D721Med (cell line): ENCODE measurements at places on chromosomes 3 and 15.

DNA sequence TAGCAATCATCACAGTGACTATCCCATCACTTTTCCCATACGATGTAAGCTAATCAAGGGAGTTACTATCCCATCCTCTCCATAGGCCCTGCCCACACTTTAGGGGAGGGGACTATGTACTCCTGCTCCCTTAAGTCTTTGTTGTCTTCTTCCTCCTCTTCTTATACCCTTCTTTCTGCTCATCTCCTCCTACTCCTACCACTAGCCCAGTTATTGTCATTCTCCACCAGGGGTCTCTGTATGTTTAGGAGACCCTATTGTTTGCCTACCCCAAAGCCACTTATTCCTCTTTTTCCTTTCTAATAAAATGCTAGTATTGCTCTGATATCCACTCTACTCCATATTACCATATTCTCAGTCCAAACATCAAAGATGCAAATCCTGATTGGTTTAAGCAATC lies 27.8 kb downstream of the STAC start:
- DNase-seq: no peak

GRCh38 chr3:34856081-34856947 lies 783.0 kb upstream of the ARPP21 start:
- no peak for DNase-seq

GRCh38 chr3:13072239-13072599 lies 1.0 kb downstream of the IQSEC1 start:
- no peak for DNase-seq

DNA sequence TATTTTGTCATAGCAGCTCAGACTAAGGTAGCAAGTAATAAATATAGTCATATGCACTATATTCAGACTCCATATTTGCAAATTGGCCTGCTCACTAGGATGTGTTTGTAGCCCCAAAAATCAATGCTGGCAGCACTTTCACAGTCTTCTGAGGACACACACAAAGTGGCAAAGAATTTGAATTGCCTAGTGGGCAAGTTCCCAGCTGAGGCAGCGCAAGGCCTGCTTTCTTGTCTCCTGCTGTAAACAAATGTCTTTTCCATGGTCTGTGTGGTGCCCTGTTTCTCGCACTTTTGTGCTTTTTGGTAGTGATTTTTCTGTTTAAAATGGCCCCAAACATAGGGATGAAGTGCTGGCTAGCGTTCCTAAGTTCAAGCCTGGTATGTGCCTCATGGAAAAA lies 416.0 kb downstream of the OCA2 start:
- no peak for DNase-seq

- no peak for DNase-seq
Observed at GRCh38 chr3:107752202-107752990, 229.6 kb downstream of the BBX start.

GRCh38 chr3:194003114-194004057 lies 132.6 kb upstream of the HES1 start:
- DNase-seq: peak; percentile 76

DNA sequence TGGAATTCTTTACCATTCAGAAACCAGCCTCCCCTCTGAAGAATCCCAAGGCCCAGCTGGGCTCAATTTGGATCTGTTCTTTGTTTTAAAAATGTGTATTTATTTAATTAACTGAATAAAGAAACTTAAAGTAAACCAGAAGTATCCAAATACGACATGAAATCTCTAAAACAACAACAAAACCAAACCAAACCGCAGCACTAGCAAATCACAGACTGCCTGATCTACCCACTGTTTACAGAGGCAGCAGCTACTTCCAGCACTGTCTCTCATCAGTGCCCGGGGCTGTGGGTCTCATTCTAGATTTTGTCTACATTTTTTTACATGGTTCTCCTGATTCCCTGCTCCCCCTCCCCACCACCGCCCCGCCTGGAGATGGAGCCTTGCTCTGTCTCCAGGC lies 2.3 kb downstream of the FLNB start:
- DNase-seq: no peak

DNA sequence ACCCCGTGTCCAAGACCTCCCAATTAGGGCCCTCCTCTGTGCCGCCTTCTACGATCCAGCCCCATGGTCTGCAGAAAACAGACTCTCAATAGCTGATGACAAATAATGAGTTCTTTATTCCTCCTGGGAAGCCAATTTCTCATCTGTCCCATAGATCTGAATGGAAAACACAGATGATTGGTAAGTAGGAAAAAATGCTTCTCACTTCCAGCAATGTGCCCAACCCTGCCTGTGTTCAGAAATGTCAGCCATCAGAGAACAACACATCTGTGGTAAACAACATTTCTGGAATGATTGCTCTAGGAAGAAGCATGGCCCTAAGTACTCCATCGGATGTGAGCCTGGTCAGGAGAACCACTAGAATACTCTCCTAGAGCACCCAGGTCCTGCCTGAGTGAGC lies 240.5 kb upstream of the HES1 start:
- no peak for DNase-seq

GRCh38 chr3:185931777-185932612 lies 5.8 kb downstream of the TRA2B start:
- DNase-seq: no peak

DNA sequence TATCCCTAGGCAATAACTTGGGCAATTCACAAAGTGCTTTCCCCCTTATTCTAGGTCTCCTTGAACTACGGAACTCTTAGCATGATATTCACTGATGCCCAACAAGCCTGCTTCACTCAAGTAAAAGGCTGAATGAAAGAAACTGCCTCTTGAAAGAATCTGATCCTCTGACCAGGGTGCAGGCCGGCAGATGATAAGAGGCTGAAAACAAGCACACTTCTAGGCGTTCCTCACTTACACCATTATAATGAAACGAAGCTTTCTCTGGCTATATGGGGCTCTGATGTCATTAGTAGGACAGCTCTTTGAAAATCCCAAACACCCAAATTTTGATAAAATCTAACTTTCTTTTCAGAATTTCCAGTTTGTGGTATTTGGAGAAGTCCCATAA lies 28.4 kb downstream of the MAGI1 start:
- no peak for DNase-seq

DNA sequence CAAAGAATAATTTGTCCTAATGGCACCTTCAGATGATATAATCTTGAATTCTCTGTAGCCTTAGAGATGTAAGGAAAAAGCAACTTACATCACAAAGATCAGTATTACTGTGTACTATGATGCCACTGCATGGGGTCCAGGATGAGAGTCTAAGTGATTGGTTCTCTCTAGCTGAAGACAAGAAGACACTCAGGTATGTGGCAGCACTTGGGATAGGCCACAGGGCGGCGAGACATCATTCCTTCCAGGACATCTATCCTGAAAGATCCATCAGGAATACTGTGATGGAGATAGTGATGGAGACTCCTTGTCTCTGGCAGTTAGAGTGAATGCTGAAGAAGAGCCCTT lies 2.5 kb downstream of the CD200 start:
- no peak for DNase-seq

DNA sequence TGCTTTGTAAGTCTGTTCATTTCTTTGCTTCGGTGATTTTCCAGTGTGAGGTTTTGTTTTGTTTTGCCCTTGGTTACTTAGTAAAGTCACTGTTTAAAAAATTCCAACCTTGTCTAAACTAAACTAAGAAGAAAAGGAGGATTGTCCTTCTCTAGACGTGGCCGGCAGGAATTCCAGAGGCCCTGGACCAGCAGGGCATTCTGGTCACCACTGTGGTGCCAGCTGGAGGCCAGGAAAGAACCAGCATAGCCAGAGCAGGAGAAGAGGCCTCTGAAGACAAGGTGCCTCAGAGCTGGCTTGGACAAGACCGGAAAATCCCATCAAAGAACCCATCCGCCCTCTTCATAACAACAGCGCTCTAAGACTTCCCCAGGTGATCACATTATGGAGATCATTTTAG lies 8.2 kb downstream of the PLOD2 start:
- no peak for DNase-seq

- DNase-seq: no peak
Observed at GRCh38 chr3:102233881-102234280, 200.9 kb upstream of the ZPLD1 start.

GRCh38 chr15:81555346-81555745 lies 181.3 kb upstream of the TMC3 start:
- DNase-seq: no peak

DNA sequence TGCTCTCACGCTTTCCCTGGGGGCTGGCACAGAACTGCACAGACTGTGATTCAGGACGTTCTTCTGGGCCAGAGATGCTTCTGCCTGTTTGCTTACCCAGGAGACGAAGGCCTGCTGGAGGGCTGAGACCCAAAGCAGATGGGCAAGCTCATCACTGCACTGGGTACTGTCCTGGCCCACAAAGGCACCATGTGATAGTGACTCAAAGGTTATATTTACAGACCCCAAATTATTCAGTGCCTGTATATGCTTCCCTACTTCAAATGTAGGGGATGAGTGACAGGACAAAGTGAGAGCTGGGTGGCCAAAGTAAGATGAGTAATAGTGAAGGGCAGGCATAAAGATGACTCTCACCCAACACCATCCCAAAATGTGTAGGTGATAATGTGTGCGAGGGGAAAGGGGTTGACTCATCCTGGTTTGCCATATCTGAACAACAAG lies 127.4 kb downstream of the WDR76 start:
- no peak for DNase-seq

- no peak for DNase-seq
Observed at GRCh38 chr3:9793161-9793781, 389 bp downstream of the ARPC4 start.

DNA sequence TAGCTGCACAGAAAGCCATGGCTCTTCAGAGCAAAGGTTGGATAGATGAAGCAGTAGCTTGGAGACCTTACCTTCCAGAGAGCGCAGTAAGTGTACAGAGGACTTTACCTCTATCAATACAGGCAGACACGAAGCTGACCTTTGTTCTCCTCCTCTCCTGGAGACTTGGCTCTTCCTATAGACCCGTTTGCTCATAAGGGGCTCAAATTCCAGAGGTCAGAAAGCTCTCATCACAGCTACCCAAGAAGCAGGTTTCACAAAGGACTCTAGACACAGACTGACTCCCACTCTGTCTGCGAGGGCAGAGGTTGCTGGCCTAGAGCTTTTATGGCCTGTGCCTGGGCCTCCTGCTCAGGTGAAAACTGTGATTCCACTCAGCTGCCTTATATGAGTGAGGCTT lies 35.4 kb upstream of the TOPAZ1 start:
- DNase-seq: no peak

- DNase-seq: no peak
Observed at GRCh38 chr3:123423806-123424205, 25.1 kb downstream of the ADCY5 start.

- DNase-seq: no peak
Observed at GRCh38 chr15:36400936-36401585, 178.4 kb upstream of the CDIN1 start.

- DNase-seq: no peak
Observed at GRCh38 chr3:97430601-97431000, 334.0 kb upstream of the ARL6 start.

- DNase-seq: no peak
Observed at GRCh38 chr15:89072277-89072869, 15.9 kb upstream of the ABHD2 start.

- DNase-seq: no peak
Observed at GRCh38 chr3:87179642-87180041, 47.5 kb upstream of the CHMP2B start.

- DNase-seq: no peak
Observed at GRCh38 chr15:27677951-27678350, 421.2 kb downstream of the OCA2 start.

DNA sequence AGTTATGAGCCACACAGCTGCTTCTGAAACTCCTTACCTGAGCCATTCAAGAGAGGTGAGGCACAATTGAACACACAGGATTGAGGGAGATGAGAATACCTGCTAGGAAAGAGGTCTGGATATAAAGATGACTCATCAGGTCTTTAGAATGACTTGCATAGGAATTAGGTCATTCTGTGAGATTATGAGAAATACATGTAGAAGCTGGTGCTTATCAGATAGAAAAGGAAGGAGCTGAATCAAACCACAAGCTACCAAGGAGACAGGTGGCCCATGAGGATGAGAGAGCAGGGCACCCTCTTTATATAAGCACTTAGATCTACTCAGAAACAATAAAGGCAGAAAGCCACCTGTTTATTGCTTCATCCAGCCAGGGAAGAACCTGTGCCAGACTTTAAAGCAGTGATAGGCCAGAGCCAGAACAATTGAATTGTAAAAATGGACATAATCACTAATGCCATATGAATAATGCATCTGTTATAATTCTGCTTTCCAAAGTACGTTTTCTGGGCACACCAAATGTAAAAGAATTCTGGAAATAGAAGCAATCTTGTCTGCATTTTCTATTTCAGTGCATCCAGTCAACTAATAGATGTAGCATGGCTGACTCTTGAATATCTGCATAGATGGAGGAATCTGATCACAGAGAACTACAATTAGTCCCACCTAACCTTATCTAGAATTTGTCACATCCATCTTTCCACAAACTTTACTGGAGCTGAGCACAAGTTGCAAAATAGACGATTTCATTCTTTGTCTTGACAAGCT lies 74.9 kb downstream of the PIK3R4 start:
- DNase-seq: no peak

GRCh38 chr3:12706504-12707253 lies 42.8 kb upstream of the RAF1 start:
- no peak for DNase-seq

DNA sequence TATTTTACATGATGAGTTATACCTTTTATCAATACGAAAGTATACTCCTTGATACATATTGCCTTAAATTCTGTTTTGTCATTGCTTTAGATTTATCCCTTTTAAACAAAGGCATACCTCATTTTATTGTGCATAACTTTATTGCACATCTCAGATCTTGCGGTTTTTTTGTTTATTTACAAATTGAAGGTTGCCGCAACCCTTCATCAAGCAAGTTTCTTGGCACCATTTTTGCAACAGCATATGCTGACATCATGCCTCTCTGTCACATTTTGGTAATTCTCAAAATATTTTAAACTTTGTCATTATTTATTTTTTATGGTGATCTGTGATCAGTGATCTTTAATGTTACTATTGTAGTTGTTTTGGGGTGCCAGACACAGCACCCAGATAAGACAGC lies 20.9 kb downstream of the SNRK start:
- no peak for DNase-seq

DNA sequence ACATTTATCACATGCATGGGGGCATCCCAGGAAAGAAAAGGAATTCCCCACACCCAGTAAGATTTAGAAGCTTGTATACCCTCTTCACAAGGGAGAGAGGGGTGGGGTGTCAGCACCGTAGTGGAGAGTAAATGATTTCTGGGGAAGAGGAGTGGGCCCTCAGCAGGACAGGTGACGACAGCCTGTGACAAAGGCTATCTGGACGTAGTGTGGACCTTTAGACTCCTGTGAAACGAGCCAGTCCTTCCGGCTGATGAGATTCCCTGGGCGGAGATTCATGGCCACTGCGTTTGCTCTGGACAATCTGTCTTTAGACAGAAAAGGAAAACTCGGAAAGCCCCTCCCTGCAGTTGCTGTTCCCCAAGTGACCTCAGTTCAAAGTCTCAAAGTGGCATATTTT lies 1.7 kb upstream of the FAM3D start:
- DNase-seq: no peak

GRCh38 chr15:77247116-77247515 lies 172.8 kb downstream of the PEAK1 start:
- DNase-seq: no peak

- no peak for DNase-seq
Observed at GRCh38 chr3:185405243-185405642, 42.3 kb downstream of the MAP3K13 start.

GRCh38 chr3:113253702-113254101 lies 42.3 kb downstream of the BOC start:
- no peak for DNase-seq
